T1000 (cell line): ENCODE measurements at places on chromosomes 1 and 21.

DNA sequence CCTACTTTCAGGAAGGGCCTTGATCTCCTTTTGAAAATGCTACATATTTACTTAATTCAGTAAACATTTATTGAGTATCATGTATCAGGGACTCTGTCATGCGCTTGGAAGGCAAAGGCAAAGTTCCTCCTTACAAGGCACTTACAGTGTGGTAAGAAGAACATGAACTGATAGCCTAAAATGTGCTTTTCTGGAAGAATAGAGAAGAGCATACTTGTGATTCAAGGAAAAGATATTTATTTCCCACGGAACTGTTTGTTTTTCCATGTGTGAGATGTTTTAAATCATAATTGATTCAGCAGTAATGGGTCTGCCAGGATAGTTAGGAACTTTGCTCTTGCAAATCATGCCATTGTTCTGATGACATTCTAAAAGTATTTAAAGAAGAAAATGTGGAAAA is 110.1 kb upstream of the ZNHIT6 start:
- DNase-seq, result no peak

- DNase-seq, result no peak
These were observed 36.4 kb downstream of the ITGB3BP start for GRCh38 chr1:63486629-63487028.

DNA sequence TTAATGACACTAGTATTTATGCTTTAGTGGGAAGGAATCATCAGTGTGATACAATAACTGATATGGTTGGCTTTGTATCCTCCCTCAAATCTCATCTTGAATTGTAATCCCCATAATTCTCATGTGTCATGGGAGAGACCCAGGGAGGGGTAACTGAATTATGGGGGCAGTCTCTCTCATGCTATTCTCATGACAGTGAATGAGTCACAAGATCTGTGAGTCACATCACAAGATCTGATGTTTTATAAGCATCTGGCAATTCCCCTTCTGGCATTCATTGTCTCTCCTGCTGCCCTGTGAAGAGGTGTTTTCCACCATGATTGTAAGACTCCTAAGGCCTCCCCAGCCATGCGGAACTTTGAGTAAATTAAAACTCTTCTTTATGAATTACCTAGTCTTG is 1760.3 kb downstream of the NCAM2 start:
- DNase-seq, result peak; percentile 0

- no peak for DNase-seq
These were observed 100.8 kb downstream of the KCNK1 start for GRCh38 chr1:233714631-233715217.

- DNase-seq, result no peak
These were observed 39.1 kb downstream of the CLEC20A start for GRCh38 chr1:178457651-178458050.

- DNase-seq, result peak; percentile 34
These were observed 157.0 kb downstream of the RERE start for GRCh38 chr1:8660411-8660828.

- no peak for DNase-seq
These were observed 25.8 kb downstream of the TFAP2E start for GRCh38 chr1:35598895-35599294.

- no peak for DNase-seq
These were observed 28.2 kb downstream of the NFIA start for GRCh38 chr1:61110554-61110953.

- no peak for DNase-seq
These were observed 231.6 kb downstream of the NFIA start for GRCh38 chr1:61313906-61314422.

GRCh38 chr1:55572878-55573734 is 357.9 kb upstream of the USP24 start:
- DNase-seq, result peak; percentile 32

GRCh38 chr1:206859082-206859521 is 6.3 kb upstream of the IL20 start:
- no peak for DNase-seq

GRCh38 chr1:30476911-30477459 is 246.4 kb downstream of the MATN1 start:
- no peak for DNase-seq

DNA sequence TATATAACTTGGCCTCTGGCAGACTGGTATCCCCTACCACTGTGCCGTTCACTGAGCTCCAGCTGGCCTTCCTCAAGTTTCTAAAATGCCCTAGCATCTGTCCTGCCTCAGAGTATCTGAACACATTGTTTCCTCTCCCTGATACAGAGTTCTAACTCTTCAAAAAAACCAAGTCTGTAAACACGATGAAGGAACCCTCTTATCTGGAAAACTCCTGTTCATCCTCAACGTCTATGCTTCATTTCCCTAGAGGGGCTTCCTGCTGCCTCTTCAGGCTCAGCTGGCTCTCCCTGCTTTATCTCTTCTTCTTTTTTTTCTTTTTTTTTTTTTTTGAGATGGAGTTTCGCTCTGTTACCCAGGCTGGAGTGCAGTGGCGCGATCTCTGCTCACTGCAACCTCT is 5.6 kb downstream of the BSDC1 start:
- no peak for DNase-seq

DNA sequence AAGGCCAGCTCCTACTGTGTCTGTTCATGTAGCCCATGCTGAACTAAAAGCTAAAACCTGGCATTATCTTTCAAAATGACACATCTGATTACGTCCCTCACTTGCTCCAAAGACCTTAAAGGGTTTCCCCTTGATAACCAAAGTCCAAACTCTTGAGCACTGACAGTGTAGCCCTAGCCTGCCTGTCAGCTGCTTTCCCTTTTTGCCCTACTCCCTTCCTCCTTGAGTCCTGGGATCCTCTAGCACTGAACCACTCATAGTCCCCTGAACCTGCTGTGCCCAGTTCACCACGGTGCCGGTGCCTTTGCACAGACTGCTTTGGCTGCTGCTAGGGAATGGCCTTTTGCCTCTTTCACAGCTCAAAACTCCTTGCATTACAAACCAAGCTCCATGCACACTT is 67.5 kb downstream of the PLXNA2 start:
- no peak for DNase-seq

GRCh38 chr1:225825607-225826007 is 15.7 kb downstream of the EPHX1 start:
- no peak for DNase-seq

- DNase-seq, result no peak
These were observed 6.2 kb downstream of the PKNOX1 start for GRCh38 chr21:42980312-42981213.

DNA sequence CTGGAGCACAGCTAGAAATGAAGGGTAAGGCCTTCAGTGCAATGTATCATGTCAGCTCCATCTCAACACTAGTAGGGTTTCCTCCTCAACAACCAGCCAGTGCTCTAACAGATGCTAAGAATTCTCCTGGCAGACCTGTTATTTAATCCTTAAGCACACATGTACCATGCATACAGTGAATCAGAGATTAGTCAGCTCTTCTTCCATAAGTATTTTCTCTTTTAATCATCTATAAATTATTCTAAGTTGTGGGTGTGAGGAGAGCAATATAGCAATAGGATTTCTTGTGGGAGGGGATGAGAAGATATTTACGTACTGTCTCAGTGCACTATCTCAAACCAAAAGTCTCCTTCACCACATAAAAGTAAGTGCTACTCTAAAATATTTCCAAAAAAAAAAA is 95.3 kb downstream of the COP1 start:
- DNase-seq, result no peak

GRCh38 chr1:24526940-24527542 is 24.4 kb downstream of the RCAN3 start:
- DNase-seq, result no peak

GRCh38 chr21:44999972-45000636 is 60.3 kb downstream of the SLX9 start:
- DNase-seq, result no peak

DNA sequence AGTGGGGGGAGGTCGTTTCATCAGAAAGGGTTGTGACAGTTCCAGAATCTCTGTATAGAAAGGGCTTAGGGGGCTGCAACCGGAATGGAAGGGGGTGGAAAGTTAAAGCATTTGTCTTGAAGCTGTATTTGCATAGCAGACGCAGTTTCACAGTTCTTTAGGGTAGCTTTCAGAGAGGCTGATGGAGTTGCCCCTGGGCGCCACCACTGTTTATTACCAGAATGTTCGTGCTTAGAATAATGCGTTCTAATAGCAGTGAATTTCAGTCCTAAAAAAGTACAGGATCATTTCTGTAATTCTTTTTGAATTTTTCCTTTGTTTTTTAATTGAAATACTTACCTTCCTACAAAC is 1.3 kb downstream of the EXO1 start:
- no peak for DNase-seq

DNA sequence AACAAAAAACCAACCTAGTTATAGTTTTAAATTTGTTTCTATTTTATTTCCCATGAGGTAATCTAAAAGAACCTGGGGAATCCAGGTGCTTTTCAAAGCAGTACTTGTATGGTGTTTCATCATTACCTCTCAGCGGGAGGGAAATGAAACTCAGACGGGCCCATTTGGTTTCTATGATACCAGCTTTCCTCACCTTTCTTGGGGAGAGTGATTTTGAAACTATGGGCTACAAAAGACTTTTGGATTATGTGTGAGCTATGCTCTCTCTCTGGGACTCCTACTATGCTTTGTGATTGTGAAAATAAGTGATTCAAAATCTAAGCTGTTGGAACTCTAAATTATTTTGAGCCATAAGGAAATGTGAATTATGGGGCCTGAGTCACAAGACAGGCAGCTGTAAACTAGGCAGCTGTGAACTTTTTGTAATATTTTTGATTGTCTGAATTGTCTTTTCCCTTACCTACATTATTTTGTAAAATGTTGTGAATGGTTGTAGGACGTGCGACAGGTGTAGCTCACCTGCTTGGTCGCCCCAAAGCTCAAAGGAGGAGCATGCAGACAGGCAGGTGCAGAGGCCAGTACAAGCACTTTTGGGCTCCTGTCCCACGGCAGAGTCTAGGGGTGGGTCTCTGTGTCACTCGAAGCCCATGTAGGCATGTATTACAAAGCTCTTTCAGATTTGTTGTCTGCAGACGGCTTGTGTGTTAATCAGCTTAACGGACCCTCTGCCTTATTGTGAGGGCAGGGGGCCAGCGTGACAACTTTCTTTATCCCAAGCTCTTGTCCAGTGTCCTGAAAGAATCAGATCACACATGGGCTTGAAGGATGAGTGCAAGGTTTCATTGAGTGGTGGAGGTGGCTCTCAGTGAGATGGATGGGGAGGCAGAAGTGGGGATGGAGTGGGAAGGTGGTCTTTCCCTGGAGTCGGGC is 64.8 kb upstream of the BACH1 start:
- DNase-seq, result no peak

GRCh38 chr1:23290836-23291565 is 53.1 kb downstream of the HNRNPR start:
- DNase-seq, result no peak

GRCh38 chr1:145995964-145996432 is 381 bp downstream of the TXNIP start:
- DNase-seq, result no peak
